SHP77 treated with DMSO at 0.1 percent for 48 hours (cell line): ENCODE measurements at places on chromosomes 11 and 22.

DNA sequence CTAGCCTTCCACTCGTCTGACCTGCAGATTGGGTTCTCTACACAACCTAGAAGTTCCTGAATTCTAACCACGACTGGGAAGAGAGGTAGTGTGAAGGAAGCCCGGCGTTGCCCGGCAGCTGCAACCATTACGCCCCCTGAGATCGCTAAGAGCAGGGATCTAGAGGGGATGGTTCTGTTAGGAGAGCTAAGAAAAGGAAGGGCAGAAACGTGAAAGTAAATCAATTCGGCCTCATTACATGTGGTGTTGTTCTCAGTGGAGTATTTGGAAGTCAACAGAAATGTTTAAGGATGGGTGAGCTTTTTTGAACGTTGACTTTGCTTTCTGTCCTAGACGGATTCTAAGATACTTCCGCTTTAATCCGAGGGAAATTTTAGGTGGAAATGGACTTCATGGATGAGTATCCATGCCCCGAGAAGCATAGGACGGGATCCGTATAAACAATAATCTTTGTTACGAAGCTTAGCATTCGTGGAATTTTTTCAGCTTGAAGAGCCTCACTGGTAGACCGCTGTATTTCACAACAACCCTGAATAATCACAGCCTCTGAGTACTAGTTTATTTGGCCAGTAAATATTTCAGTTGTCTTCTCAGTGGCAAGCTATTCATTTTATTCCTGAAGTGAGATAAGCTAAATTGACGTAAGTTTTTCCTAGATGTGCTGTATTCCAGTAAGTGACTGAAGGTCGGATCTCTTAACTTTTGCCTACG lies 629 bp downstream of the ATP5MG start:
- DNase-seq = no peak

GRCh38 chr22:18156878-18157713 lies 7.1 kb downstream of the USP18 start:
- peak; percentile 43 for DNase-seq

- peak; percentile 3 for DNase-seq
These were observed 60.2 kb downstream of the BRD1 start for GRCh38 chr22:49767355-49768062.

- no peak for DNase-seq
These were observed 209.0 kb downstream of the LRRC4C start for GRCh38 chr11:41250408-41250935.

DNA sequence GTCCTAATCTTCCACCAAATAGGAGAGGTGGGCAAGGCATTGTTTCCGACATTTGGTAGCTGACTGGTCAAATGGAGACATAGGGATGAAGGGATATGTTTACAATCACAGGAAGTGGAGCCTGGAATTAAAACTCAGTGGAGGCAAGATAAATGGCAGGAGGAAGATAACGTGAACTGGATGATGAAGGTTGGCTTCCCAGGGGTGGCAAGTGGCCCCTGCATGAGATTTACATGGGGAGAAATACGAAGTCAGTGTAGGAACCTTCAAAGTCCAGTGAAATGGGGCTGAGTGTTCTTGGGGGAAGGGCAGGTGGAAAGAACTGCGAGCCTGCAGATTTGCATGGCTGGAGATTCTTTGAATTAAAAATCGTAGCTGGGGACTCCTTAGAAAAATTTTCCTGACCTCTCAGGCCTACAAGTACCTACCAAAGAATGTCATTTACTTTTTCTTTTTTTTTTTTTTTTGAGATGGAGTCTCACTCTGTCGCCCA lies 724 bp upstream of the FOXRED2 start:
- no peak for DNase-seq

DNA sequence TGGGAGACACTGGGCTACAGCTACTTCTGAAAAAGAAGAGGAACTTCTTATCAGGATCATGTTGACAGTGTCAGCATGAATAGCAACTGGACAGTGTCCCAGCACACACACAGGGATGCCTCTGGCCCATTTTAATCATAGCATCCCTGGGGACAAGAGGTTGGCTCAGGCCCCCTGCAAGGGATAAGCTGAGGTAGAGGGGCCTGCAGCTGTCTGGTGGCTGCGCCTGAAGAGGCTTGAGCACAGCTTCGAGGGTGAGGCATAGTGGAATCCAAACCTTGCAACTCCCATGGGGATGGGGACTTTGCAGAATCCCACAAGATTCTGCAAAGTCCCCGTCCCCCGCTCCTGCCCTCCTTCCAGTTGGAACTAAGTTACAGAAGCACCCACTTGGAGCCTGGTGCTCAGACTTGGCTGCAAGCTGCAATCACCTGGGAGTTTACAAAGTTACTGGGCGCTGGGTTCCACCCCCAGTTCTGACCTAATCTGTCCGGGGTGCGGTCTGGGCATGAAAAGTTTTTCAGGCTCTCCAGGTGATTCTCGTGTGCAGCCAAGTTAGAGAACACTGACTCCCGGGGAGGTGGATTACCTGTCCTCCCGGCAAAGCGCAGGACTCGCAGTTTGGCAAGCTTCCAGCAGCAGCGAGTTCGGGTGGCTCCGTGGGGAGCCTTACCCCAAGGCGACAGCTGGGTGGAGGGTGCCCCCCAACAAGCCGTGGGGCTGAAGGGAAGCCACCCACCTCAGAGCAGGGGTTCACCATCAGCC lies 16.0 kb upstream of the LINC01488 start:
- no peak for DNase-seq

GRCh38 chr22:30514252-30514651 lies 8.8 kb upstream of the SEC14L4 start:
- DNase-seq = no peak

DNA sequence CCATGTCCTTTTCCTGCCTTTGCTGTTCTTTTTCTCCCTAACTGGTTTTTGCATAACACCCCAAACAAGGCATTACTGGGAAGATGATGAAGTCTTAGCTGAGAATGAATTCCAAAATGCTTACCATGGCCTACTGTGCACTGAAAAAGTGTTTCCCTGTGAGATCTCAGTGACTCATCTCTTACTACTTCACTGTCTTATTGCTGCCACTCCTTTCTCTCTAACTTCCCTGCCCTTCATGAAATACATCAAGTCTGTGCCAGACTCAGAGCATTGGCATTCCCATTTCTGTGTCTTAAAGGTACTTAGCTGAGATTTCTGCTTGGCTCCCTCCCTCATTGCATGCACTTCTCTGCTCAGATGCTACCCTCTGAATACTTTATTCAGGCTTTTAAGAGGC lies 49.1 kb upstream of the MUC15 start:
- no peak for DNase-seq

- DNase-seq = no peak
These were observed 4.3 kb downstream of the INCENP start for GRCh38 chr11:62127941-62128770.

GRCh38 chr11:76738618-76739240 lies 44.4 kb upstream of the TSKU start:
- no peak for DNase-seq

DNA sequence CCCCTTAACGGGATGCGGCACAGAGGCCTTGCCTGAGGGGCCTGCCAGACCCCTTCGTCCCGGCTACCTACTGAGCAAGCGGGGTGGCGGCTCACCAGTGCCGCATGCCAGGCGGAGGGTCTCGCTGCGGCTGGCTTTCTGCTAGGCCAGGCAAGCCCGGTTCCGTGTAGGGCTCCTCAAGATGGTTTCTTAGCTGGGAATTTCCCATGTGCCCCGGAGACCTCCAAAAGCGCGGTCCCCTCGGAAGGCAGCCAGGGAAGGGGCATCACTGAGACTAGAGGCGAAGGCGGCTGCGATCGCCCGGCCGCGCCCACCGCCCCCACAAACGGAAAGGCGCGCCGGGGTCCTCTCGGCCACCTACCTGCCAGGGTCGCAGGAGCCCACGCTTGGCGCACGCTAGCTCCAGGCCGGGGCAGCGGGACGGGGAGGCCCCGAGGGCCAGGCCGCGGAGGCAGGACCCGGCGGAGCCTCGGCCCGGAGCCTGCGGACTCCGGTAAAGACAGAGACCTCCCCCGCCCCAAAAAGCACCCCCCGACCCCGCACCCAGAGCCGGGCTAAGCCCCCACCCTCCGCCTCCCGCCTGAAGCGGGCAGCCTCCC lies 23.8 kb downstream of the MICAL3 start:
- DNase-seq = no peak

DNA sequence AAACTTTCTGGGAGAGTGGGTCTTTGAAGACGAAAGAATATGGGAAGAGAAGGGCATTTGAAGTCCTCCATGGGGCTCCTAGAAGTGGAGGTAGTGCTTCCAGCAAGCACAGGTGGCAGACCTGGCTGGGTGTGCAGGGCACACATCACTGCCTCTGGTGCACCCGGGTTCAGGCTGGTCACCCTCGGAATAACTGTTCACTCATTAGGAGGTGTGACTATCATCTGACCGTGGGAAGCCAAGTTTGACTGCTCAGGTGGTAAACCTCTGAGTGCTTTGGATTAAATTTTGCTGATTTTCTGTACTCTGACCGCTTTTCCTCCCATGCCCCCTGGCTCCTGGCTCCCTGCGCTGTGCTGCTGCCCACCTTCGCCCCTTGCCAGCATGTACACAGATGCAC lies 11.1 kb downstream of the ADAMTS15 start:
- DNase-seq = no peak

GRCh38 chr22:45073064-45073463 lies 63.3 kb upstream of the PHF21B start:
- DNase-seq = no peak

DNA sequence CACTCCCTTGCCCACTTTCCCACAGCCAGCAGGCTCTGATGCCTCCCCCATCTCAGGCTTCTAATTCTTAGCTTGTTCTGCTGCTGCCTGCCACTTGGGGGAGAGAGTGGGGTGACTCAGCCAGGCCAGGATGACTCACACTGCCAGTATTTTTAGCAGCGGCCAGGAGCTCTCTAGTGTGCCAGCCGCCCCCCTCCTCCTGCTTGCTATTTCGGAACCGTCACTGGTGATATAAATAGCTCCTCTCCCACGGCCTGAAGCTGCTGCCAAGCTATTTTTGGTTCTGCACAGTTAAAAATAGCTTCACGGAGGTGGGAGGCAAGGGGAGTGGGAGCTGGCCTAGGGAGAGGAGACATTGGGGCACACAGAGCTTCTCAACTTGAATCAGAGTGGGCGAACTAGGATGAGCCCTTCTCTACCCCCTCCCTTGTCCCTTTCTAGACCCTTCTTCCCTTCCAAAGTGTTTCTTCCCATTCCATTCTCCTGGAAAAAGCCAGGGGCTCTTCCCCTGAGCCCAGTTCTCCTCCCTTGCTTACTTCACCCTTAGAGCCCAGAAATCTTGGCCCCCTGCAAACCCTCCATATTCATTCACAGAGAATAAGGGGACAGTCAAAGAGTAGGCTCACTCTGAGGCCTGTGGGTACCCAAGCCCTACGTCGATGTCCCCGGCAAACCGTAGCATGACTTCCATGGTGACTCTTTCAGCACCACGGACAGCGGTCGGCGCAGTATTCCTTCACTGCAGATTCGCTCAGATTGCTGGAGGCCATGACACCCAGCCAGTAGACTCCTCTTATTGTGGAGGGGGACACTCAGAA lies 2.5 kb upstream of the NPAS4 start:
- DNase-seq = peak; percentile 88

GRCh38 chr11:31487848-31488247 lies 21.6 kb downstream of the IMMP1L start:
- no peak for DNase-seq

DNA sequence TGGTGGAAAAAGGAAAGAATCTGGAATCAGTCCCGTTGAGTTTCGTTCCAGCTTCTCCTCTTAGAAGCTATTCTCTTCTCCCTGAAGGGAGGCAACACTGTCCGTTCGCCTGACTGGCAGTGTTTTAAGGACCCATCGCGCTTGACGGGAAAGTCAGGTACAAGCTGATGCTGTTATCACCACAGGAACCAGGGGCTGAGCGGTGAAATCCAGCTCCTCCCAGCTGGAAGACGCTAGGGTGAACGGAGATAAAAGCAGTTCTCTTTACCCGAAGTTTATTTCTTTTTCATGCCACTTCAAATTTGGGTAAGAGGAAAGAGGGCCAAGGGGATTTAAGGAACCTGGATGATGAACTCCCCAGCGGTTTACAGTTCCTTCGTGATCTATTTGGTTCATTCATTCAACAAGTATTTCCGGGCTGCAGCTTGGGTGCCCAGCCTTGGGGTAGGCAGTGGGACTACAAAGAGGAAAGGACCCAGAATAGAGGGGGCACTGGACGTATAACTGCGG lies 551 bp upstream of the DEUP1 start:
- DNase-seq = no peak

DNA sequence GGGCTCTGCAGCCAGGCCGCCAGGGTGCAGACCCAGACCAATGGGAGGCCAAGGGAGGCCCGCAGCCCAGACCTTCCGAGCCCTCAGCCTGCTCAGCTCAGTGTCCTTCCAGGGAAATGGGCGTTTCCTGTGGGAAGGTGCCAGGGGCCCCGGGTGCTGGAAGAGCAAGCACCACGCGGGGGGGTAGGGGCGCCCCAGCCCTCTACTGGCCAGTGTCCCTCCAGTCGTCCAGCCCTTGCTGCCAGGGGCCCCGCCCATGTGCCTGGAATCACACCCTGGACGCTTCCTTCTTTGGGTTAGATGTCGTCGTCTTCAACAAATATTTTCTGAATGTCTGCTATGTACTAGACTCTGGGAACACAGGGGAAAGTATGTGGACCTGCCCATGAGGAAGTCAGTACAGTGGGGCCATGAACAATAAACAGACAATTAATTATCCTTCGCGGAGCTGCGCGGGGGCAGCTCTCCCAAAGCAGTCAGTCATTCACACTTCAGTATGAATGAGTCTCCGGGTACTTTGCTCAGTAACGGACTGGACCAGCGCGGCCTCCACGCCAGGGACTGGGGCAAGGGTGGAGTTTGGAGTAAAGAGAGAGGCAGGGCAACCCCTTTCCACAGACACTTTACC lies 60.2 kb downstream of the CDKN1C start:
- no peak for DNase-seq

- no peak for DNase-seq
These were observed 1033.6 kb downstream of the FAM181B start for GRCh38 chr11:81700076-81700475.

- DNase-seq = no peak
These were observed 1.3 kb downstream of the STX3 start for GRCh38 chr11:59756558-59756840.

DNA sequence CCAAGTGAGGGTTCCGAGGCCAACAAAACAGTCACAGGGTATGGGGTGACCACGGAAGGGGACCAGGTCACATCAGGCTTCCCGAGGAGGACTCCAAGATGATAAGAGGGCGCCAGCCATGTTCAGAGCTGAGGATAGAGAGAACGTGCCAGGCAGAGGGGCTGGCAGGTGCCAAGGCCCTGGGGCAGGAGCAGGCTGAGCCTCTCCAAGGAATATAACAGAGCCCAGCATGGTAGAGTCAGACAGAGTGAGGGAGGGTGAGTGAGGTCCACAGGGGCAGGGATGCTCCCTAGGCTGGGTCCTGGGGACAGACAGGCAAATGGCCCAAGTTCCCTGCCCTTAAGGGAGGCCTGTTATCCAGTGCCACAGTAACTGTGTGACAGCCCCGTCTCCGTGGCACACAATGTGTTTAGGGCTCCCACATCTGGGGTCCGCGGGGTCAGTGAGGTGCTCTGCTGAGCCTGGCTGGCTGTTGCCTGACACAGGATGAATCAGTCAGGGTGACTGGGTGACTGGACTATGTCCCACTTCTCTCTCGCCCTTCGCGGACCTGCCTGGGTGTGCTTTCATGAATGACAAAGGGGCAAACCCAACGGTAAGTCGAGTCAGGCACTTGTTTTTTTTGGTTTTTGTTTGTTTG lies 105.3 kb downstream of the MPPED1 start:
- DNase-seq = no peak

GRCh38 chr11:119474682-119475596 lies 52.0 kb upstream of the THY1 start:
- DNase-seq = peak; percentile 26
